A375 (cell line): ENCODE measurements at places on chromosomes 2 and 18. TPM values are rescaled to one million over a fixed set of nuclear protein-coding genes. Genes with fewer than 3 reads are reported as not detected.

Gene GNLY
- not detected in 2 replicates for total RNA-seq

Gene PREB
- 53.7 and 60.9 TPM in 2 replicates for total RNA-seq

Gene MROH2A
- not detected in 2 replicates for total RNA-seq

Gene CTLA4
- total RNA-seq, result 0.83 and 2.7 TPM in 2 replicates

Gene CCDC121
- total RNA-seq, result 1.8 and 3.5 TPM in 2 replicates

Gene ABCG8
- total RNA-seq, result not detected in 2 replicates

Gene NGEF
- 4.6 and 7.5 TPM in 2 replicates for total RNA-seq

Gene SP140L
- total RNA-seq, result 7.1 and 10.8 TPM in 2 replicates

Gene CFAP221
- total RNA-seq, result not detected in 2 replicates

Gene VPS54
- total RNA-seq, result 11.7 and 14.6 TPM in 2 replicates

Gene IL1RL1
- total RNA-seq, result 2.8 and 4.2 TPM in 2 replicates

Gene CHRNA1
- not detected in 2 replicates for total RNA-seq

Gene MRO
- total RNA-seq, result 0.03 TPM in 1 of 2 replicates, not detected in the other

Gene CMPK2
- total RNA-seq, result 4.9 and 5.5 TPM in 2 replicates

Gene NT5C1B
- total RNA-seq, result not detected in 2 replicates

Gene HNRNPLL
- 29.3 and 33.6 TPM in 2 replicates for total RNA-seq

Gene CABYR
- total RNA-seq, result 4.1 and 4.5 TPM in 2 replicates

Gene FBLN7
- 0.11 and 0.21 TPM in 2 replicates for total RNA-seq

Gene LDLRAD4
- total RNA-seq, result under 0.01 and 1.6 TPM in 2 replicates

Gene RBM45
- 8.8 and 10.2 TPM in 2 replicates for total RNA-seq

Gene C2orf81
- 5.5 and 8.5 TPM in 2 replicates for total RNA-seq

Gene NOP58
- 104 and 125 TPM in 2 replicates for total RNA-seq

Gene RNF152
- total RNA-seq, result 0.57 and 1.2 TPM in 2 replicates

Gene CCL20
- total RNA-seq, result 1.3 TPM in 1 of 2 replicates, not detected in the other

Gene DSC1
- total RNA-seq, result not detected in 2 replicates

Gene PARD3B
- total RNA-seq, result 2.6 and 4.5 TPM in 2 replicates

Gene SCN9A
- total RNA-seq, result 0.38 and 1.1 TPM in 2 replicates

Gene C2orf72
- 0.23 and 0.40 TPM in 2 replicates for total RNA-seq

Gene CLEC4F
- total RNA-seq, result not detected in 2 replicates

Gene HNRNPA3
- total RNA-seq, result 34.8 and 39.0 TPM in 2 replicates

Gene CIB4
- not detected in 2 replicates for total RNA-seq

Gene DYNC2LI1
- 17.2 and 29.1 TPM in 2 replicates for total RNA-seq

Gene MAB21L4
- not detected in 2 replicates for total RNA-seq

Gene SULT1C4
- not detected in 2 replicates for total RNA-seq

Gene ANKAR
- 1.1 and 3.6 TPM in 2 replicates for total RNA-seq

Gene PSD4
- total RNA-seq, result 3.8 and 5.1 TPM in 2 replicates

Gene PDCD1
- not detected in 2 replicates for total RNA-seq

Gene SGPP2
- not detected in 2 replicates for total RNA-seq

Gene CNRIP1
- total RNA-seq, result 6.5 and 7.6 TPM in 2 replicates

Gene SLC40A1
- 0.42 TPM in 1 of 2 replicates, not detected in the other for total RNA-seq

Gene PAX3
- total RNA-seq, result 17.3 and 21.6 TPM in 2 replicates

Gene CHRNG
- total RNA-seq, result not detected in 2 replicates

Gene LRP2
- 0.24 TPM in 1 of 2 replicates, not detected in the other for total RNA-seq

Gene NHEJ1
- total RNA-seq, result 9.2 and 12.6 TPM in 2 replicates

Gene DPP10
- total RNA-seq, result not detected in 2 replicates

Gene RTP5
- not detected in 2 replicates for total RNA-seq

Gene TUBA3E
- not detected in 2 replicates for total RNA-seq

Gene CD28
- total RNA-seq, result 0.19 and 0.80 TPM in 2 replicates

Gene ACVR1C
- 0.05 TPM in 1 of 2 replicates, not detected in the other for total RNA-seq

Gene TMEM163
- 0.11 and 0.42 TPM in 2 replicates for total RNA-seq

Gene ABCB11
- not detected in 2 replicates for total RNA-seq

Gene ANKRD62
- total RNA-seq, result not detected in 2 replicates

Gene MEP1B
- total RNA-seq, result not detected in 2 replicates
